Activated T-cell treated with anti-CD3 and anti-CD28 coated beads for 1 hour (primary cell): ENCODE measurements at places on chromosomes 7 and 10.

GRCh38 chr7:47763063-47763974, 181.4 kb upstream of the TNS3 start:
- DNase-seq: no peak

GRCh38 chr7:12481722-12482121, 78.1 kb upstream of the VWDE start:
- DNase-seq: no peak

DNA sequence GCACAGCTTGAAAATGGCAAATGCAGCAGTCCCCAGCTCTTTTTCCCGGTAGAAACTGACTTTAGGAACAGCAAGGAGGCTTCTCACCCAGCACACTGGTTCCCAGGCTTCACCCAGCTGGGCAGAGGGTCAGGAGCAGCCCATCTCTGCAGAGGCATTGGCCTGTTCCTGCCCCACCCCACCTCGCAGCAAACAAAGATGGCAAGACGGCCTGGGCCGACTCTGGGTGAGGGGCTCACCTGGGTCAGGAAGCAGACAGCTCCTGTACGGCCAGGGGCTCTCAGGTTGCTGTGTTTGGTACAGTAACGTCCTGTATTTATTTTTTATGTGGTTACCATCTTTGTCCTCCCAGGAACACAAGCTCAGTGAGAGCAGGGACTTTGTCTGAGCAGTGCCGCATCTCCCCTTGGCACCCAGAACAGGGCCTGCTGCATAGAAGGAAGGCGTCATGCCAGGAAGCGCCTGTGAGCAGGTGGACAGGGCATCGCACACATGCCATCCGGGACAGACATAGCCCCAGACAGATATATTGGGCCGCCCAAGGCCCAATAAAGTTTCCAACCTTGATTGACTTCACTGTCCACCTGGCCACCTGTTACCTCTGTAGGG, 585.0 kb upstream of the FOXK1 start:
- DNase-seq: no peak

DNA sequence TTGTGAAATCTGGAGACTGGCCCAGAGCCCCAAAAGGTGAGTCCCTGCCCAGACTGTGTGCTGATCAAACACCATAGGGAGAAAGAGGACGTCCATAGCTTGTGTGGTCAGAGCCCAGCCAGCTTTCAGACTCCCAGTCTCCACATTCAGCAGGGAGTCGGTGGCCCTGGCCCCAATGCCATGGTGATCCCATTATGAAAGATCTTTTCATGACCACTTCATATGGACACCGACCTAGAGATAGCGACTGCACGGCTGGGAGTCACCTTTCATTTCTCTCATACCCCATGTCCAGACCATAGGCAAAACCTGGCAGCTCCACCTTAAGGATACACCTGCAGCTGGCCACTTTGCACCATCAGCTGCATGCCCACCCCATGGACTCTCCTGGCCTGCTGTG, 126.4 kb downstream of the ARHGAP22 start:
- no peak for DNase-seq

GRCh38 chr7:94512735-94513564, 3.3 kb downstream of the CASD1 start:
- DNase-seq: no peak

GRCh38 chr10:123888256-123888655, 3.4 kb downstream of the CPXM2 start:
- no peak for DNase-seq

DNA sequence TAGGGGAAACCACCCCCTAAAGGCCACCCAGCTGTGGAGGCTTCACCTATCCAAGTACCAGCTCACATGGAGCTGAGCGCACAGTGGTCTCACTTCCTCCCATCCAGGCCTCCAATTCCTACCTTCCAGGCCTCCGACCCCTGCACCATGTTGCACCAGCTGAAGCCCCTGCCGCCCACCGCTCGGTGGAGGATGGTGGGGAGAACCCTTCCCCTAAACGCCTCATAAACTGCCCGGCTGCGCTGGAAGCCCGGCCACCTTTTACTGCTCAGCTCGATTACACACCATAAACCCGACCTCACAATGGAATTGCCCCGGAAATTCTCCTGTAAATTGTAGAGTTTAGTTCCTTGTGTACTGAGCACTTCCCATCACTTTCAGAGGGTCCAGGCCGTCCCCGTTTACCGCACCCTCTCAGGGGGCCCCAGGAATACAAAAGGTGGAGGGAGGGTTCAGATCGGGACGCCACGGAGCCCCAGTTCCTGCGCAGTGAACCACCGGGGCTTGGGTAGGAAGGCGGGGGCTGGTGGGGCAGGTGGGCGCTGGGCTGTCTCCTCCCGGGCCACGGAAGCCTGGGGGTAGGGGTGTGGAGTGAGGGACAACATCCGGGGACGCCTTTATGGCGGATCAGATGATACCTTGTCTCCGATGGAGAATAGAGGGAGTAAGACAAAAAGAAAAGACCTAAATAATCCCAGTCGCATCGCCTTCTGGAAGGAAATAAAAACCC, 1.4 kb upstream of the HOXA7 start:
- no peak for DNase-seq

GRCh38 chr10:4344492-4344994, 481.5 kb upstream of the AKR1E2 start:
- no peak for DNase-seq

GRCh38 chr7:148044173-148044572, 546.4 kb upstream of the C7orf33 start:
- no peak for DNase-seq
